ENCODE measurements at places on chromosomes 4 and X.

GRCh38 chr4:33187035-33187434 is 2466.9 kb downstream of the PCDH7 start:
- DNase-seq, result no peak

DNA sequence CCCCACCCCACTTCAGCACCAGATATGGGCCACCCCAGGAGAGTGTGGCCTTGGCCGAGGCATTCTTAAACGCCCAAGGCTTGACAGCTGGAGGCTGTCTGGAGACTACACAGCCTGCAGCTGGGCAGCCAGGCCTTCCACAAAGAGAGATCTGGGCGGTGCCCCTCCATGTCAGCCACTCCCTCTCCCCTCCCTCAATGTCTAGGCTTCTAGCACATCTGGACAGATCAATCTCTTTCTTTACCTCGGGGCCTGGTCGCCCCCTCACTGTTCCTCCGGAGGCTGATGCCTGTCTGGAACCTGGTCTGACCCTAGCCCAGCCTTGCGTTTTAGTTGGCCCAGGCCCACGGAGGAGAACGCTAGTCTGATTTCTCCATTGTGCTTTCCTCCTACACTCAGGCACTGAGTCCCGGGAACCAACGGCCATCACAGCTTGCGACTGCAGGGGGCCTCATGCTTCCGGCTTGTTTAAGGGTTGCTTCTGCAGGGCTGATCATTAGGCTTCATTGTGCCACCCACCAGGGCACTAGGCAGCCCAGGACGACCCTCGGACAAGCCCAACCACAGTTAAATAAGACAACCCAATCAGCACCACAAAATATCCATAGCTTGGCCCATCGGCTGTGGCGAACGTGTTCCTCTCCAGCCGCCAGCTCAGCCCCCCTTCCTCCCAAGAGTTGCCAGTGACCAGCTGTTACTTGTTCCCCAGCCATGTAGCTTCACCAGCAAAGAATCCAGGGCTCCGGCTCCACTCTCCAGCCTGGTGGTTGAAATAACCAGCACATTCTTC is 200.6 kb downstream of the BCOR start:
- peak; percentile 19 for DNase-seq

DNA sequence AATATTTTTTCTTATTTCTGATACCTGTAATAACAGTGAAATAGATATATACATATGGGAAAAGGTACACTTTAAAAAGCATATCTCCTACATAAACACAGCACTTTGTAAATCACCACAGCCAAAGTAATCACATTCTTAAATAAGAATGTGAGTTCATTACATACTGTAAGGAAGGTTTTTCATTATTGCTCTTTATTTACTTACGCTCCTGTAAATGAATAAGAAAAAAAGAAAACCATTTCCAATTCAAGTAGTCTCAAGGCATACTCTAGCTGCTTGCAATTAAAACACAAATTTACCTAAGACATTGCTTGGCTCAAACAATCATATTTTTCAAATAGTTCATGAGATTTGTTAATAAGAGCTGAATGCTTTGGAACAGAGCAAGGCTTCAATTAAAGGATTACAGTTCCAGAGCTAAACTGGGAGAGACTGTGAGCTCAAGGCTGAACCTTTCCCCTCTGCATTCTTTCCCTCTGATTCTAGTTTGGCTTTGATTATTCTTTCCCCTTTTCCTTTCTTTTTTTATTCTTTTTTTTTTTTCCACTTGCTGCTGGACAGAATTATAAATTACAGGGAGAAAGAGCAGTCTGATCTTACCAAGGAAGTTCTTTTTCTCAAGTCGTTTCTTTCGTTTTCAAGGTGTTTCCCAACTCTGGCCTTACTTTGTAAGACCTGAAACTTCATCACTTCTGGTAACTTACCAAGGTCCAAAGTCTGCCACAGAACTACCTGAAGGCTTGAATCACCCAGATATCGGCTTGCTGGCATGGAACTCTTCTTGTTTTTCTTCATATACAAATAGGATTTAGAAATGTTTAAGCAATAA is 278.3 kb downstream of the INPP4B start:
- DNase-seq, result no peak

- DNase-seq, result no peak
Measured at GRCh38 chr4:76585897-76586360, 150.9 kb downstream of the SHROOM3 start.

DNA sequence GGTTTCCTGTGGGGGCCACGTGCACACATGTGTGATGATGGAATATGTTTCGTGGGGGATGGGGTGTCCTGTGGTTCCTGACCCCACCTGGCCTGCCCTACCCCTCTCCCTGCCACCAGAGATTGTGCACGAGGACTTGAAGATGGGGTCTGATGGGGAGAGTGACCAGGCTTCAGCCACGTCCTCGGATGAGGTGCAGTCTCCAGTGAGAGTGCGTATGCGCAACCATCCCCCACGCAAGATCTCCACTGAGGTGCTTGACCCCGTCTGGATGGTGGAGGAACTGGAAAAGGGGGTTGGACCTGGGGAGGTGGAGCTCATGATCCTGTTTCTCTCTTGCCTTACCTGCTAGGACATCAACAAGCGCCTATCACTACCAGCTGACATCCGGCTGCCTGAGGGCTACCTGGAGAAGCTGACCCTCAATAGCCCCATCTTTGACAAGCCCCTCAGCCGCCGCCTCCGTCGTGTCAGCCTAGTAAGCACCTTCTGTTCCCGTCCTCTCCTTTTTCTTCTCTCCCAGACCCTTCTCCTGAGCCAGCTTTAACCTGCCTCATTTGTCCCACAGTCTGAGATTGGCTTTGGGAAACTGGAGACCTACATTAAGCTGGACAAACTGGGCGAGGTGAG is 5.9 kb downstream of the CDK16 start:
- no peak for DNase-seq

DNA sequence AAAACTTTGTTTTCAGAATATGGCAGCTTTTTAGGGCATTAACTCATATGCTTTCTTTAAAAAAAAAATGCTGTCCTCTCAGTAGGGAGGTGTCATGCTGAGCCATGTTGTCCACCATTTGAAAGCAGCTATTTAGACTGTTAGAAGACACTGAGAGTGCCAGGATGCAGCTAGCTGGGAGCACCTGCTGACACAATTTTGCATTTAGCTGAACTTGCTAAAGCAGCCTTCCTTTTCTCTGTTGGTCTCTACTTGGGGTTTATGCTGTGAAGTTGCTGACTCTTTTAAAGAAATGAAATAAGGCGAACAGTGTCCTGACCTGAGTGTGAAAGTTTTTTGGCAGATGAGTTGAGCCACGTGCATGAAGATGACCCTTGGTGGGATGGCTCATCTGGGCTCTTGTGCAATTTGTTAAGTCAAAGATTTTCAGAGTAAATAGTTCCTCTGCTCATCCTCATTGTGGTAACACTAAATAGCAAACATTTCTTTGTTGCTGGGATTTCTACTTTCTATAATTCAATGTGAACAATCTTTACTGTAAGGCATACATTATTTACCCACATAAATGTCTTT is 64.5 kb downstream of the CDS1 start:
- DNase-seq, result no peak

DNA sequence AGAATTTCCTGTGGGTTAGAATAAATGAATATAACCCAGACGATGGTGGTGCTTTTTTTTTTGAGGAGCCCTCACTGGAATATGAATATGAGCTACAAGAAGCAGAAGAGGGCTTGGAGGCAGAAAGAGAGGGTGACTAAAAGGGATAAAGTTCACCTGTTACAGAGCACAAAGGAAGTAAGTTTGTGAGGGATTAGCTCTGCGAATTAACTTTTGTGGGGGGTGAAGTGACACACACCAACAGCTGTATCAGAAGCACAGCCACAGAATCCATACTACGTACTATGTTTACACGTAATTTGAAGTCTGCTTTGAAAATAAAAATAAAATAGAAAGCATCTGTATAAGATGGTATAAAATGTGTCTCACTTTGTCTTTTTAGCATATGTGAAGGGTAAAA is 963.6 kb upstream of the DIAPH2 start:
- no peak for DNase-seq

DNA sequence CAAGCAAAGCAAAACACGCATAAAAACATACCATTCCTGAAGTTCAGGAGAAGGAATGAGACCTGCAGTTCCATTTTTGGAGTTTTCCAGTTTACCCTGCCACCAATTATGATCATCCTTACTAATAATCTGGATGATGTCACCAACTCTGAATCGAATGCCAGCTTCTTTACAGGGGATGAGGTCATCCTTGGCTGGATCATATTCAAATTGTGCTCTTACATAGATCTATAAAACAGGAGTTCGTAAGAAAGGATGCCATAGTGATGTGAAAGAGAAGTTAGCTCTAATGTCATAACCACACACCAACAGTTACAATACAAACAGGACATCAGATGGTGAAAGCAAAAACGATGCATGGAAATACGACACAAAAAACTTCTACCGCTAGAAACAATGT is 106.5 kb downstream of the NYX start:
- DNase-seq, result no peak

DNA sequence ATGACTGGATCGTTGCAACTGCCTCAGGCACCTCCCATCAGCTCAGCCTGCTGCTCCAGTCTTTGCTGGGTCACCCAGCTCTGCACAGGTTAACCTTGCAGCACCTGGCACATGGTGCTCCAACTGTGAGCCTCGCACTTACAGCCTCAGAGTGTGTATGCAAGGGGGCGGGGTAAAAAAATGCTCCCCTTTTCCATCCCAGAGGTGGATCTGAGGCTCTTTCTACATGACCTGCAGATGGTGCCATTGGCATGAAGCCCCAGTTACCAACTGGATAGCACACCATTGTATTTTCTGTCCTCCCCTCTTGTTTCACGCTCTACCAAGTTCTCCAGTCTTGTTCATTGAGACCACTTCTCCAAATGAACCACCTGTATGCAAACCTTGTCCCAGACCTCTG is 46.2 kb upstream of the TRPC3 start:
- DNase-seq, result no peak

GRCh38 chr4:75985116-75985515 is 5.6 kb downstream of the SDAD1 start:
- DNase-seq, result no peak

DNA sequence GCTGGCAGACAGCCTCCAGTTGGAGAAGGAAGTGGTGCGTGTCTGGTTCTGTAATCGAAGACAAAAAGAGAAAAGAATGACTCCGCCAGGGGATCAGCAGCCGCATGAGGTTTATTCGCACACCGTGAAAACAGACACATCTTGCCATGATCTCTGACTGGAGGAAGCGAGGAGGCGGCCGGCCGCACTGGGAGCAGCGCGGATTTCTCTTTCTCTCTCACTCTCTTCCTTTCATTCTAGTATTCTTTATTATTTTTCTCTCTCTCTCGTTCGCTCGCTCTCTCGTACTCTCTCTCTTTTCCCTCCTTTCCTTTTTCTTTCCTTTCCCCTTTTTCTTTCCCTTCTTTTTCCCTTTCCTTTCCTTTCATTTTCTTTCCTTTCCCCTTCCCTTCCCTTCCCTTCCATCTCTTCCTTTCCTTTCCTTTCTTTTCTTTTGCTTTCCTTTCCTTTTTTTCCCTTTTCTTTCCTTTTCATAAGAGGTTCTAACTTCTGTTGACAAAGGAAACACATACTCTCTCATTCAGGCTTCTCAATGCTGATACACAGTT is 1.2 kb downstream of the POU3F4 start:
- no peak for DNase-seq

- DNase-seq, result no peak
Measured at GRCh38 chrX:153414856-153415510, 3.7 kb downstream of the ZFP92 start.

- no peak for DNase-seq
Measured at GRCh38 chr4:71095545-71095944, 102.1 kb downstream of the DCK start.

- no peak for DNase-seq
Measured at GRCh38 chr4:105560421-105560848, 8.0 kb downstream of the ARHGEF38 start.

GRCh38 chrX:66684196-66684595 is 45.3 kb upstream of the EDA2R start:
- no peak for DNase-seq

DNA sequence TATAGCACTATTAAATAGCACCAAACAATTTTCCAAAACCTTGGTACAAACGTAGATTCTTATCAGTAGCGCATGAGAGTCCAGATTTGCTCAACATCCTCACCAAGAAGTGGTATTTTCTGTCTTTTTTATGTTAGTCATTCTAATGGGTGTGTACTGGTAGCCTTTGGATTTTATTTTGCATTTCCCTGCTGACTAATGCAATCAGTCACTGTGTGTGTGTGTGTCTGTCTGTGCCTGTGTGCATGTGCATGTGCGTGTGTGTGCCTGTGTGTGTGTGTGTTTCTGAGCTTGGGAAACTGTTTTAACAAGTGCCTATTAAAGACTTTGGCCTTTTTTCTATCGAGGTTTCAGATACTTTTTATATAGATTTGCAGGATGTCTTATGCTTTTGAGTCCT is 82.2 kb upstream of the MAGEA10 start:
- no peak for DNase-seq

- no peak for DNase-seq
Measured at GRCh38 chr4:12902735-12903134, 581.4 kb downstream of the RAB28 start.

- no peak for DNase-seq
Measured at GRCh38 chrX:133495464-133496391, 80.4 kb upstream of the GPC4 start.

- DNase-seq, result no peak
Measured at GRCh38 chrX:108494406-108495090, 54.9 kb downstream of the COL4A5 start.

DNA sequence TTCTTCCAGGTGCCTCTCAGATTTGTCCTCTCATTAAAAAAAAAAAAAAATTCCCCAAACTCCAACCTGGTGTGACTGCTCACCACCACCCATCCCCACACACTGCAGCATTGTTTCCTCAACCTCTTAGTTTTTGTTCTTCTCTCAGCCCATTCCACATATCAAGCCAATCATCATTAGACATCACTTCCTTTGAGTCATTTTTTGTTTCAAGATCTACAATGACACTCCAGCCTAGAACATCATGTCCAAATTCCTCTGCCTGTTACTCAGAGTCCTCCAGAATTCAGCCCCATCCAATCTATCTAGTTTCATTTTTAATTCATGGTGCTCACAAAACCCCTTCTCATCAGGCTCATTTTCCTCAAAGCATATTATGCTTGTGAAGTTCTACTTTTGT is 262.5 kb upstream of the TEX13A start:
- no peak for DNase-seq

DNA sequence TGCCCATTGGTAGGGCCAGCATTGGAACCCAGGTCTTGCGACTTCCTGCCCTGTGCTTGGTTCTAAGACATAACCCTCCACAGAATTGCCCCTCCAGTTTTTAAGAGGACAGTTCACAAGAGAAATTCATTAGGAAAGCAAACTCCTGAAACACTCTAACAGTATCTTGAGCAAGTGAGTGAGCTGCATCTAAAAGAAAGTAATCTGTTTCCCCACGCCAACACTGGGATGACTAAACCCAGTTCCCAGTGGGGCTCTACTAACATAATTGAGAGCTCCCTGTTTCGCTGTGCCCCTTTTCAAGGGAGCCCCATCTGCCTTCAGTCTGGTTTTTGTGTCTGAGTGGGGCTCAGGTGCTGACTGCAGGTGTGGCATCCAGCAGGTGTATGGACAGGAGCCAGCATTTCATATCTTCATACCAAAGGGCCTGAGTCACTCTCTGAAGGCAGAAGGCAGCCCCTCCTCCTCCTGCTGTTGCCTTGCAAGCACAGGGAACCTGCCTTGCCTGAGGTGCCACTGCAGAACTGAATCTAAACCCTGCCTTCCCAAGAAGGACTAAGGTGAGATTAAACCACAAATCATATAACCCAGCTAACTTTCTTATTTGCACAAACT is 8.0 kb downstream of the AMOT start:
- no peak for DNase-seq

- no peak for DNase-seq
Measured at GRCh38 chr4:160143574-160143973, 1040.7 kb downstream of the RAPGEF2 start.

GRCh38 chrX:13101441-13102139 is 57.2 kb upstream of the FAM9C start:
- DNase-seq, result no peak

- DNase-seq, result peak; percentile 52
Measured at GRCh38 chr4:27048429-27049238, 188.0 kb downstream of the STIM2 start.
